ENCODE measurements at places on chromosomes 6 and 20.

- DNase-seq = no peak
Observed at GRCh38 chr20:34965051-34965450, 9.4 kb downstream of the MYH7B start.

DNA sequence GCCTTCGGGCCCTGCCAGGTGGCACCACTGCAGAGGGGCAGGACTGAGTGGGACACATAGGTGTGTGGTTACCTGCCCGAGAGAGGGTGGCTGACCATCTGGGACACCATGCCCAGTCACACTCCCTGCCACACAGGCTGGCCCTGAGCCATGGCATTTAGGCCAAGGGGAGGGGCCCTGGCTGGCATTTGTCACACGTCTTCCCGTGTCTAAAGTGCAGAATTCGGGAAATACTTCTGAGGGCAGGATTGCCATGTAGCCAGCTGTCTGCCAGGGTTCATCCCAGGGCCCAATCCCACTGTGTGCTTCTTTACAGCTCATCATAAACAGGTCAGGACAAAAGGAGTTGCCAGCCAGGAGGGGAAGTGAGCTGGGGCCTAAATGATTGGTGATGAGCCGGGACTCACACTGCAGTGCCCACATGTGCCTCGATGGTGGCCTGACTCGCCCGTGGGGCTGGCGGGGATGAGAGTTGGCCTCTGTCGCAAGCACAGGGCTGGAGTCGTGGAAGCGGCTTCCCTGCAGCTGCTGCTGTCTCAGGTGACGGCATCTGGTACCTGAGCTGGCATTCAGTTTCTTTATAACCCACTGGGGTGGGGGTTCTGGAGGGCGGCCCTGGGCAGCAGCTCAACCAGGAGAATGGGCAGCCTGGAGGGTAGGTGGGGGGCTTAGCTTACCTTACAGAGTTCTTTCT lies 5.9 kb upstream of the UNC93A start:
- no peak for DNase-seq

DNA sequence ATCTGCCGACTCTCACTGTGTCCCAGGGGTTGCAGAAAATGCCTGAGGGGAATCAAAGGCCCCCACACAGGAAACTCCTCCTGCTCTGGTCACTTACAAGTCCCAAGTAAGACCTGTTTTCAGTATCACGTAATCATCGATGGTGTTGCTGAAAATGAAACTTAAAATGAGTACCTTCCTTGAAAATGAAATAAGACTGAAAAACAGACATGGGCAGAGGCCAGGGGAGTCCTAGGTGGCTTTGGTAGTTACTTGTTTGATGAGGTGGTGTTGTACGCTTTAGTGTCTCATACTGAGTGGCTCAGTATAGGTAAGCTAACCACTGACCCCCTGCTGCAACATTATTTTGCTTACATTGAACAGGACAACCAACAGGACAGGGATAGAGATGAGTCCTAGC lies 43.0 kb upstream of the SYNCRIP start:
- DNase-seq = no peak

DNA sequence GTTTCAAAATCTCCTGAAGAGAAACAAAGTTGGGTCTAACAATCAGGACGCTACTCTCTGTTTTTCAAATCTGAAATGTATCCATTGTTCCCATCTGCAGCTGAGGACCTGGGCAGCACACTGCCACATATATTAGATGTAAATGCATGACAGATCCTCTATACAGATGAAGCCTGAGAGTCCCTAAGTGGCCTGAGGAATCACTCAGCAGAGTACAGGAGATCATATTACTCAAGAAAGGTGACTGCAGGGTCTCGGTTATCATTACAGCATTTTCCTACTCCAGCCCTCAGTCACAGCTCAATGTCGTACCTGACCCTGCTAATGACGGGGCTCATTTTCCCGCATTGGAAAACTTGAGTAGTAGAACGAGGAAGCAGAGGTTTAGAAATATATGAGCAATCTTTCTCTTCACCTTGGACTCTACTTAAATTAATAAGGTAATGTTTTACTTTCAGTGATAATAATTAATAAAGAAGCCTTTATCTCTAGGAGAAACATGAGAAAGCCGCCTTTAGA lies 256.2 kb upstream of the IRAK1BP1 start:
- DNase-seq = no peak

DNA sequence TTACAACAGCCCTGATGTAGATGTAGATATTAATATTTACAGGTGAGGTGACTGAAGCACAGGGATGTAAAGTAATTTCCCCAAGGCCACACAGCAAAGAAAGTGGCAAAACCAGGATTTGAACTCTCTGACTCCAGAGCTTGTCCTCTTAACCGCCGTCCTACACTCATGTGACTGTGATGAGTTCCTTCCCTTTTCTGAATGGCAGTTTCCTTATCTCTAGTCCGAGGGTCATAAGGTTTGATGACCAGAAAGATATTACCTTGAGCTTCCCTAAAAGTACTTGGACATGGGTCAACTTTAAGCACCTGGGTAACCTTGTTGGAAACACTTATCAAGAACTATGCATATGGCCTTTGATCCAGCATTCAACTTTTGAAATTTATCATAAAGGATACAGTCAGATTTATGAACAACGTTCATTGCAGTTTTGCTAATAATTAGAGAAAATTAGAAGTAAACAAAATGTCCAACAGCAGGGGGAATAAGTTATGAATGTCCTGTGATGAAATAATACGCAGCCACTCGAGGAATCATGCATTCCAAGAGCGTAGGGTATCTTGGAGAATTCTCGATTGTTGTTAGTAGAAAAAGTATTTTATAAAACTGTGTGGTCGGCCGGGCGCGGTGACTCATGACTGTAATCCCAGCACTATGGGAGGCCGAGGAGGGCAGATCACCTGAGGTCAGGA lies 2.3 kb upstream of the TLDC2 start:
- DNase-seq = no peak

DNA sequence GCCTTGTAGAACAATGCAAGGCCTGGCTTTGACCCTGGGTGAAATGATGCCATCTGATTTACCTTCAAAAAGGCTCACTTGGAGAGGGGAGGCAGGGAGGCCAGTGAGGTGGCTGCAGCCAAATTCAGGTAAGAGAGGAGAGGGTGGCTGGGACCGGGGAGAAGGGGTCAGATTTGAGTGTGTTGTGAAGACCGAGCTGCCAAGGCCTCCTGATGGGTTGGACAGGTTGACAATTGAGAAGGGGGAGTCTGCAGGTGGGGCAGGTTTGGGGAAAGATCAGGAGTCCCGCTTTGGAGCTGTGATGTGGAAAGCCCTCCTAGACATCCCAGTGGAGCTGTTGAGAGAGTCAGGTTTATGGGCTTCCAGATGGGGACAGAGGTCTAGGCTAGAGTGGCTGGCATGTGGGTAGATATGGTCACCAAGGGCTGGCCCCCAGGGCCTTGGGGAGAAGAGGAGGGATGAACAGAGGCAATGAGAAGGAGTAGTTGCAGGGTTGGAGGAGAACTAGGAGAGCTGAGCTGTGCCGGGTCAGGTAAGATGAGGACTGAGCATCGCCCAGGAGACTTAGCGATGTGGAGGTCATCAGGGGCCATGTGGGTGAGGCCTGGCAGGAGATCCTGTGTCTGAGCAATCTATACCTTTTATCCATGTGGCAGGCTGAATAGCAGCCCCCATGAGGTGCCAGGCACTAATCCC lies 70.5 kb upstream of the TOX2 start:
- no peak for DNase-seq

DNA sequence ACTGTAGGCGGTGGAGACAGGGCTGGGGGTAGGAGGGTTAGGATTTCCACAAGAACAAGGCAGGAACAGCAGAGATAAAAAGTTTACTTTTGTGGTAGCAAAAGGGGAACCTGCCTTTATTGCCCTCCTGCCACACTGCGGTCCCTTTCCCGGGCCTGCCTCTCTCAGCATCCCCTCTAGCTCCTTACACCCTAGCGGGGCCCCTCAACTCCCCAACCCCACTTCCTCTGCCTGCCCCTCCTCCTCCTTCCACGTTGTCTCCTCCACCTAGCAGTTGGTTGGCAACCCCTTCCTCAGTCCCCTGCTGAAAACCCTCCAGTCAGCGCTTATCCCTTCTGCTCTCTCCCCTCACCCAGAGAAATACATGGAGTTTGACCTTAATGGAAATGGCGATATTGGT lies 714 bp downstream of the AIF1 start:
- no peak for DNase-seq

DNA sequence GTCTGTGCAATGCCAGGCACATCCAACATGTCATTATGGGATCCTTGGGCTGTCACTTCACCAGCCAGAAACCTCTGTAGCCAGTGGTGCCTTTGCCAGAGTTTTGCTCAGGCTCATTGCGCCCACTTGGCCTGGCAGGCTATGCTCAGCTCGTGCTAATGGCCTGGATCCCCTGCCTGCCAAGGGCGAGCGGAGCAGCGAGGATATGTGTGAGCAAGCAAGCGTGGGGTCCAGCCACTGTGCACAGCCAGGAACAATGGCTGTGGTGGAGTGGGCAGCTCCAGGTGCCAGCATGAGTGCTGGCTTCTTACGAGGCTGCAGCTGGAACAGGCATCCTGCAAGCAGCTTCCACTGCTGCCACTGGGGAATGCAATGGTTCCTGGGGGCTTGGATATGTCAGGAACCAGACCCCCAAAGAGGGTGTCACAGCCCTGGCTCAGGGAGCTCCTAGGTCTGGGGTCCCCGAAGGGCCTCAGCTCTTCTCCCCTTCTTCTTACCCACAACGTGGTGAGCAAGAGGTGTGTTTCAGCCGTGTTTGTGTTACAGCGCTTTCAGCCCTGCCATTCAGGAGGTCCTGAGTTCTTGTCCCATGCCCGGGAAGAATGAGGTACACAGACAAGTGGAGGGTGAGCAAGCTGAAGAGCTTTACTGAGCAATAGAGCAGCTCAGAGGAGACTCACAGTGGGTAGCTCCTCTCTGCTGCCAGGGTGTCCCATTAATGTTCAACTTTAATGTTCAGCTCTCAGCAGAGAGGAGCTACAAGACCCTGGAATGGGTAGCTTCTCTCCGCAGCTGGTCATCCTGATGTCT lies 22.3 kb upstream of the TOP1 start:
- no peak for DNase-seq

- no peak for DNase-seq
Observed at GRCh38 chr20:44619294-44619693, 32.2 kb downstream of the ADA start.

GRCh38 chr6:13289789-13290318 lies 38.5 kb downstream of the TBC1D7 start:
- no peak for DNase-seq

DNA sequence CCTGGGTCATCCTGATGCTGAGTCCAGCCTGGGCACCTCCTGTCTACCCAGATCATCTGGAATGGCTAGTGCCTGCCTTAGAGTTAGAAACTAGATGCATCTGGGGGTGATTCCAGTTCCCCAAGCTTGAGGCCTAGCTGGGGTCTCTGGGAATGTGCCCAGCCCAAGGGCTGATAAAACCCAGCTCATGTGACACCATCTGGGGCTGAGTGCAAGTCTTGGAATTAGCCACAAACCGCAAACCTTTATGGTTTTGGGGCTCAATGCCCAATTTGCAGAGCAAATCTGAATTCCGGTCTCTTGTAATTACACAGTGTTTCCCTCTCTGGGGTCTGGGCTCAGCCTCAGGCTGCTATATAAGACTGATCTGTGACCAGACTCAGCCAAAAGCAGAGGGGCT lies at the start of gene BPIFB4:
Gene BPIFB4, plus strand, starts transcription at position 385 of the 400 bp plus-strand sequence. CDS start 1,884 bp downstream, outside the sequence.
- DNase-seq = no peak

- no peak for DNase-seq
Observed at GRCh38 chr20:15346657-15347280, 1009.4 kb upstream of the FLRT3 start.

- no peak for DNase-seq
Observed at GRCh38 chr6:102655823-102656222, 1262.3 kb downstream of the GRIK2 start.

DNA sequence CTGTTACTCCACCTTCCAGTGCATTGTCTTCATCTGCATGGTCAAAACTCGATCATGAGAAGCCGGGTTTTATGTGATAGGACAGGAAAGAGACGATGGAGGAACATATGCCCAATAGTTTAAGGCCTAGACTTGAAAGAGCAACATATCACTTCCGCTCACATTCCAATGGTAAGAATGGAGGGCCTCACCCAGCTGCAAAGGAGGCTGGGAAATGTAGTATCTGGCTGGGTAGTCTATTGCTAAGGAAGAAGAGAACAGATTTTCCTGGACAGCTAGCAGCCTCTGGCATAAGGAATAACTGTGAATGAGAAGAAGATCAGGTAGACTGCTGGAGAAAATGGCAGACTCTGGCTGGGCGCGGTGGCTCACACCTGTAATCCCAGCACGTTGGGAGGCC lies 19.2 kb downstream of the FITM2 start:
- no peak for DNase-seq

DNA sequence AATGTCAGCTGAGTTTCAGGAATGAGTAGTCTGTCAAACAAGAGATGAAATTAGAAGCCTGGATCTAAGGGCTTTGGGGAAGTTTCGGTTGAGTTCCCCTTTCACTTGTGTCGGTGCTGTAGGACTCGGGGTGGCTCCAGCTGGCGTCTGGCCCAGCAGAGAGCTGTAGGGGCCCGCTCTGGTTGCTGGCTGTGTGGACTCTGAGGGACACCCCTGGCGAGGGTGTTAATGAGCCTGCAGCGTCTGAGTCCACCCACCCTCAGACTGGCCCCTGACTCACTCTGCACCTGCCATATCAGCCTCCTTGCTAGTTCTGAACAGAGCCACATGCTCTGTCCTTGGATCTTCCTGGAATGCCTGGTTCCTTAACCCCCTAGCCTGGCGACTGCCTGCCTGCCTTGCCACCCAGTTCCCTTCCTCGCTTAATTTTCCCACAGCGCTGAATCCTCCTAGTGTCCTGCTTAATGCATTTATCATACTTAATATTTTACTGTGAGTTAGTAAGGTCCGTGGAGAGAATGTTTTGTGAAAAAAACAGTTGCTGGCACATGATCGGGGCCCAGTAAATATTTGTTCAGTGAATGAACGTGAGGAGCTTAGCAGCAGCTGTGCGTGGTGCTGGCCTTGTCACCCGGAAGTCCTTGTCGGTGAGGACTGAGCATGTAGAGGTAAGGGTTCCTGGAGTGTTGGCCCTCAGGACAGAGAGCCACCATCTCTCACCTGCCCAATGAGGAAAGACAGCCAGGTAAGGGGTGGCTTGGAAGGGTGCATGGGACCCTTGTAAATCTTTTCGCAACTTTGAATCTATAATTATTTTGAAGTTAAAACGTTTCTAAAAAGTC lies 1.6 kb downstream of the DNAJC5 start:
- DNase-seq = no peak

- DNase-seq = no peak
Observed at GRCh38 chr6:43789447-43789846, 19.4 kb downstream of the VEGFA start.

GRCh38 chr6:127538750-127539264 lies 19.7 kb upstream of the MTCL3 start:
- no peak for DNase-seq

- DNase-seq = no peak
Observed at GRCh38 chr6:1315560-1316386, 3.9 kb downstream of the FOXQ1 start.

DNA sequence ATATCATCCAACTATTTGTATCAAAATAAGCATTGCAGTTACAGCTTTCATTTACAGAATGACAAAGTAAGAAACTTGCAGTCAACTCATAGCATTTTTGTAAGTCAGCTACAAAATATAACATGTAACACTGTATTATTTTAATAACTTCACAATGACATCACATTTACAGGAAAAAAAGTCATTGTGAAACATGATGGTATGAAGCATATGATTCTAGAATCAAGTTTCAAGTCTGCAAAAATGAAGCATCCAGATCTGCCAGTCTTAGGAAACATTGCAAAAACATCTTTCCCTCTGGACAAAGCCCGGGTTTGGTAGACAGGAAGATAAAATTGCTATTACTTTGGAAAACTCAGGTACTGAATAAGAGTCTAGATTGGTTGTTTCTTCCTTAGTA lies 263.9 kb upstream of the NT5E start:
- no peak for DNase-seq

- no peak for DNase-seq
Observed at GRCh38 chr20:52090035-52090434, 101.5 kb downstream of the ZFP64 start.

Measured in stimulated activated CD8-positive, alpha-beta memory T cell treated with anti-CD3 and anti-CD28 coated beads, Interleukin-4, amount 100 ng/mL, for 1 hour (primary cell).